ENCODE measurements at places on chromosomes 6 and 20.
A peak's percentile ranks its signal among the peaks of the same experiment; 100 is the strongest.

- no peak for DNase-seq
Measured at GRCh38 chr6:37005061-37005810, at the start of gene FGD2. Gene FGD2 (plus strand): TSS chr6:37005655. CDS start chr6:37005818, 163 bp downstream.

GRCh38 chr20:21511485-21511849, 2.4 kb downstream of the NKX2-2 start:
- DNase-seq = no peak

DNA sequence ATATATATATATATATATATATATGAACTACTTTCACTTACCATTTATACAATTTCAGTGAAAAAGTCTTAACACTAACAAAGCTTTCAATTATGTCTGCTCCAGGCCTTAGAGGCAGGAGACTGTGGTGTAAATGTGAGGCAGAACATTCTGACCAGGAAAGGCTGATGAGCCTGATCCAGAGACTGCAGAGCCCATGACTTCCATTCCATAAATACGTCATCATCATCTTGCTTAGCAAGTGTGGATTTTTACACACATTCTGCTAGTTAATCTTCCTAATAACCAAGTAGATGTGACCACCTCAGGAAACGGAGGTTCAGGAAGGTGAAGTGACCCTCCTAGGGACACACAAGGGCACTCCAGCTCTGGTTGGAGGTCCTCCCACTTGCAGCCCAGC, 14.9 kb downstream of the TRERF1 start:
- no peak for DNase-seq

DNA sequence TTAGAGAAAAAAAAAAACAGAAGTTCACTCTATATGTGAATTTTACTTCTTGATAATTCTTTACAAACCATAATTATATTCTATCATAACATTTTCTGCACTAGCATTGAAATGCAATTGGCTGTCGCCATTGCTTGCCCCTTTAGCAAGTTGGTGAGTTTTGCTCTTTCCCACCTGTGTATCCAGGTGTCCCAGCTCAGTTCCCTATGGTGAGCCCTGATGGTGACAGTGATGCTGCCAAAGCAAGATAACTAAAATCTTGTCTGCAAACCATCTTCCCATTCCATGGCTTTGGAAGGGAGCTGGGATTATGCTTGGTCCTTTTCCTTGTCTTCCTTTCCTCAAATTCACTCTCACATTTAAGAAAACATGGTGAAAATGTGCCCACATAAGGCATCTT, 429.6 kb downstream of the NKAIN2 start:
- DNase-seq = no peak

DNA sequence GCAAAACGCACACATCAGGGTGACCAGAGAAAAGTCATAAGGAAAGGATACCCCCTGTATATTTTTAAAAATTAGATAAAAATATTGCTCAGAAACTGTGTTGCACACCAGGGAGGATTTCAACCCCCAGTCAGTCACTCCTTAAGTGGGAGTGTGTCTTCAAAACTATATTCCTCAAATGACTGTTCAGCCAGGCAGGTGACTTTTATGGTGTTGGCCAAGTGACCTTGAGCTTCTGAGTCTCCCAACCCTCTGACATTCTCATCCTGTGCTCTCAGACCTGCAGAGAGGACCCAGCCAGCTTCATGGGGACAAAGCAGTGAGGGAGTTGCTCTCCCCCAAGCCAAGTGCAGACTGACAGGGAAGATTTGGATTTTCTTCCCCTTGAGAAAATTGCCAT, 311.9 kb upstream of the JARID2 start:
- no peak for DNase-seq

GRCh38 chr6:163877877-163878639, 463.5 kb downstream of the QKI start:
- no peak for DNase-seq

DNA sequence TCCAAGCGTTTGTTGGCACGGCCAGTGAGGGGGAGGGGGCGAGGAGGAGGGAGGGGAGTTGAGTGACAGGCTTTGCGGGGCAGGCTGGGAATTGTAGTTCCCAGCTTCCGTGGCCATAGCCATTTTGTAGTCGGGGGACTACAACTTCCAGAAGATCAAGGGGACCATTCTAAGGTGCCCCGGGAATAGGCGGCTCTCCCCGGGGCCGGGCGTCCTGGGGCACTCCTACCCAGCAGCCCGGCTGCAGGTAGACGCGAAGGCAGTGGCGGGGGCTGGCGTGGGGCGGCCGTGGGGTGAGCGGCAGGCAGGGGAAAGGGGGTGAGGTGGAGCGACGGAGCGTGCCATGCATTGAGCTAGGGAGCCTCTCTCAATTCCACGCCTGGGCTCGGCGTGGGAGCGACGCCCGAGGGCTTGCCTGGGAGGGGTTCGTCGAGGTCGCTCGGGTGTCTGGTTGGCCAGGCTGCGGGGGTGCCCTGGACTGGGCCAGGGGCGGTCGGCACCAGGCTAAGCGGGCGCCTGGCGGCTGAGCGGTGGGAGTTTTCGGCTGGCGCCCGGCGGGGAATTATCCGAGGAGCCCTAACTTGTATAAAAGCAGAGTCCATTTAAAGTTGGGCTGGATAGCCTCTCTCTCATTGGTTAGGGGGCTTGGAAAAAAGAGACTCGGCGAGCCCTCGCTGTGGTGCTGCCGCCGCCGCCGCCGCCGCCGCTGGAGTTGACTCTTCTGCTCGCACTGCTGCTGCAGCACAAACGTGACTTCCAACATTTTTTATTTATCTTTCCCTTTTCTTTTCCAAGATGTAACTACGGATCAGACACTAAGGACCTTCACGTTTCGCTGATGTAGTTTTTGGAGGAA, at the start of gene JARID2:
TSS of gene JARID2 (plus strand) at position 709 of the 856 bp plus-strand sequence. CDS start 471 bp downstream, outside the sequence.
- peak; percentile 95 for DNase-seq

Data from RKO (cell line).